ENCODE measurements at places on chromosomes 6 and 20. TPM values are rescaled to one million over a fixed set of nuclear protein-coding genes. Genes with fewer than 3 reads are reported as not detected.

Gene PLCB4
- 1.6 TPM for total RNA-seq

Gene FAM209B
- not detected for total RNA-seq

- H3K27me3 ChIP-seq, result no peaks in the 10 kb centered on the region
- no peak overlapping the region for H3K4me3 ChIP-seq
- H3K4me1 ChIP-seq, result peaks cover 4% of the 10 kb centered on the region
- H3K36me3 ChIP-seq, result no peaks in the 10 kb centered on the region
- H3K27ac ChIP-seq, result peak overlapping the region; percentile 19
These were observed 39.1 kb downstream of the EPB41L2 start for GRCh38 chr6:131023834-131024504.

GRCh38 chr6:166488076-166488685 lies 98.3 kb downstream of the RAMACL start:
- peaks cover 49% of the 10 kb centered on the region for H3K4me1 ChIP-seq
- H3K4me3 ChIP-seq, result no peak overlapping the region
- peak overlapping the region; percentile 92 for H3K27ac ChIP-seq
- peaks cover 16% of the 10 kb centered on the region for H3K36me3 ChIP-seq
- H3K27me3 ChIP-seq, result no peaks in the 10 kb centered on the region

GRCh38 chr6:69007781-69008180 lies 372.7 kb downstream of the ADGRB3 start:
- H3K4me1 ChIP-seq, result no peaks in the 10 kb centered on the region
- no peak overlapping the region for H3K27ac ChIP-seq
- H3K27me3 ChIP-seq, result no peaks in the 10 kb centered on the region
- H3K4me3 ChIP-seq, result no peak overlapping the region
- H3K36me3 ChIP-seq, result no peaks in the 10 kb centered on the region
- no peak for DNase-seq
